ENCODE measurements at places on chromosomes 5 and 9.

GRCh38 chr5:15008476-15008875 lies 136.9 kb upstream of the ANKH start:
- no peak for DNase-seq

- no peak for DNase-seq
Measured at GRCh38 chr9:98575379-98576346, 133.1 kb downstream of the GABBR2 start.

GRCh38 chr5:173812811-173813550 lies 75.2 kb upstream of the CPEB4 start:
- DNase-seq: no peak

- DNase-seq: no peak
Measured at GRCh38 chr5:44536650-44537260, 147.5 kb upstream of the FGF10 start.

GRCh38 chr9:121743441-121744001 lies 92.1 kb downstream of the DAB2IP start:
- no peak for DNase-seq

GRCh38 chr9:131275332-131276093 lies 797 bp downstream of the FAM78A start:
- no peak for DNase-seq

- DNase-seq: no peak
Measured at GRCh38 chr5:59759600-59760351, 133.8 kb downstream of the PDE4D start.

DNA sequence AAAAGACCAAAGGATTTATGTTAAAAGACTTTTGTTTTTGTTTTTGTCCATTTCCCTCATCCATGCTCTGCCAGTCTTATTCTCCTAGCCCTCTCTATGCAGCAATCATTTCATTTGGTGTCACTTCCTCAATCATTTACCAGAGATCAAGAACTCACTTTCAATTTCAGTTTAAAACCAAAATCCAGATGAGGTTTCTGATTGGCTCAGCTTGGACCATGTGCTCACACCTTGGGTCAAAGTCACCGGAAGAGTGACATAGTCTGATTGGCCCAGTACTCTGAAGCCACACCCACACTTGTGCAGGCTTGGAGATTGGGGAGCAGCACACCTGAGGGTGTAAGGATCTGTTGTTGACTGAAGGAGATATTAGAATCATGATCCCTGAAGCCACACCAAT lies 79.6 kb downstream of the TLR4 start:
- DNase-seq: no peak

DNA sequence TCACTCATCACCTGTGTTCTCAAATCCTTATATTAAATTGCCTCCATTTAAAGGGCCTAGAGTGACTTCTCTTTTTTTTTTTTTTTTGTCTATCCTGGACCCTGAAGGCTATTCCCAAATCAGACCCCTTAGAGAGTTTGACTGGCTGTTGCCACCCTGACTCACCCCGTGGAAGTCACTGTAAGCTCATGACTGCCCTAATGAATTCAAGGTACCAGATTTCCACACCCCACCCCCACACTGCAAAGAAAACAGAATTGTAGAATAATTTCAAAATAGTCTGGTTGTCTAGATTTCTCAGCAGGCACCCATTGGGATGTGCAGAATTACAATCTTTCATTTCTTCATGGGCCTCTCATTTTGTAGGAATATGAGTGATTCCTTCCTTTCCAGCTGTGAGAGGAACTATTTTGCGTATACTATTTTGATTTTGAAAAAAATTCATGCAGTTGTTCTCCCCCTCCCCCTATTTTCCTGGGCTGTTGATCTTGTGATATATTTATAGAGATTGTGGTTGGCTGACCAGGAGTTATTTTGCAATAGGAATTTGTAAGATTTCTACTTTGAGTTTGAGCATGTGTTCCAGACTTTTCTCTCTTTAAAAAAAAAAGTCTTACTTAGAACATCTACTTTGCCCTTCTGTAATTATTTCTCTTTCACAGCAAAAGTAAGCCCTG lies 79.1 kb downstream of the ZNF618 start:
- no peak for DNase-seq

- DNase-seq: no peak
Measured at GRCh38 chr5:122435234-122435633, 123.2 kb downstream of the SNCAIP start.

DNA sequence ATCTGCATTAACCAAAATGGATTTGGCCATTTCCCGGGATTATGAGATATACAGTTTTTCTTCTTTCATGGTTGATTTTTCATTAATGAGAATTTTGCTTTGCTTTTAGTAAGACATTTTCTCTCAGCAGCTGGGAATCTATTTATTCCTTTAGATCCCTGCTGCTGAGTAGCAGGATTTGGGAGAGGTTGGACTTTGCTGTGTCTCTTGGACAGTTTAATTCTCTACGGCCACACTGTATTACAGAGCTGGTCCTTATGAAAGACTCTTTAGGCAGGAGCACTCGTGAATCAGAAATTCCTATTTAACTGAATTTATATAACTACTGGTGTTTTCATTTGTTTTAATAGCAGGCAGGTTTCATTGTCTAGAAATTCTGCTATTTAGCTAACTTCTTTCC lies 1.6 kb downstream of the UNC13B start:
- DNase-seq: no peak

DNA sequence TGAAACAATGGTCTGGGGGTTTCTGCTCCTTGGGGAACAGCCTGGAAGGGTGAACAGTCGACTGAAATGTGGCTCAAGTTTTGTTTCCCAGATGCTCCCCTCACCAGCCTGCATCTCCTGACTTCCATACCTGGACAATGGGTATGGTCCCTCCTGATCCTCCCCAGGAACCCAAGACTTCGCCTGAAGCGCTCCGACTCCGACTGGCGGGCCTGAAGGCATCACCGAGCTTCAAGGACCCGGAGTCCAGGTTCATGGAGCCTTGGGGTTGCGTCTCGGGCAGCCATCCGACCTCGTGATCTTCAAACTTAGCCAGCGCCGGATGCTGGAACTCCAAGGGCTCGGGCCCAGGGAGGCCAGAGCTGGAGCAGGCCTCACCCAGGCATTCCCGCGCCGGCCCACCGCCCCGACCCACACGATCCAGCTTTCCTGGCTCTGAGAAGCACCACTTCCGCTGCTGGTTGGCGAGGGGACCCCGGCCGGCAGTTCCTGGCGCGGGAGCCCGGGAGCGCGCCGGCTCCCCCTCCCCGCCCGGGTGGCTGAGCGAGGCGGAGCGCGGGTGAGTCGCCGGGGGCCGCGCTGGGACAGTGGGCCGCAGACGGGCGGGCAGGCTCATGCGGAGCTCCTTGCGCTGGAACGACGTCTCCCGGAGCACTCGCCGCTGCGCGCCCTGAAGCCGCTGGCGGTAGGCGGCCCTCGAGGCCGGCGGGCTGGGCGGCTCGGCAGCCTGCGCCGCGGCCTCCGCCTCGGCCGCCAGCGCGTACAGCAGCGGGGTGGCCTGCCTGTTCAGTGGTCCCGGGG lies 5.2 kb downstream of the SHROOM1 start:
- no peak for DNase-seq

DNA sequence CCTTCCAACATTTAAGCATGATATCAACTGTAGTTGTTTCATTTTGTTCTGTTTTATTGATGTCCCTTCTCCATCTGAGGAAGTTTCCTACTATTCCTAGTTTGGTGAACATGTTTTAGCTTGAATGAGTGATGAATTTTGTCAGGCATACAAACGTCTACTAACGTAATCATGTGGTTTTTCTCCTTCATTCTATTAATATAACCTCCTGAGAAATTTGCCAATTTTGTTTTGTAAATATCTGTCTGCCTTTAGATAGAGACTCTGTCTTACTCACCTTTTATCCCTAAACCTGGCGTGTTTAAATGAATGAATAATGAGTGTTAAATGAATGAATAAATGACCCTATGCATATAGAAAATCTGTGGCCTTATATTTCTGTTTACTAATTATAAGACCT lies 26.5 kb upstream of the NREP start:
- DNase-seq: no peak

DNA sequence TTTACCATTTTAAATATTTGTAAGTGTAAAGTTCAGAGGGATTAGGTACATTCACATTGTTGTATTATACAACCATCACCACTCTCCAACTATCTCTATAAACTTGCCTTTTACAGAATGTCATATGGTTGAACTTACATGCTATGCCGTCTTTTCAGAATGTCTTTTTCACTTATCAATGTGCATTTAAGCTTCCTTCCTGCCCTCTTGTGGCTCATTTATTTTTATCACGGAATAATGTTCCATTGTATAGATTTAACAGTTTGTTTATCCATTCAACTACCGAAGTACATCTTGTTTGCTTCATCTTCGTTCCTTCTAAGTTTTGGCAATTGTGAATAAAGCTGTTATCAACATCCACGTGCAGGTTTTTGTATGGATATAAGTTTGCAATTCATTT lies 133.3 kb upstream of the C6 start:
- DNase-seq: no peak

DNA sequence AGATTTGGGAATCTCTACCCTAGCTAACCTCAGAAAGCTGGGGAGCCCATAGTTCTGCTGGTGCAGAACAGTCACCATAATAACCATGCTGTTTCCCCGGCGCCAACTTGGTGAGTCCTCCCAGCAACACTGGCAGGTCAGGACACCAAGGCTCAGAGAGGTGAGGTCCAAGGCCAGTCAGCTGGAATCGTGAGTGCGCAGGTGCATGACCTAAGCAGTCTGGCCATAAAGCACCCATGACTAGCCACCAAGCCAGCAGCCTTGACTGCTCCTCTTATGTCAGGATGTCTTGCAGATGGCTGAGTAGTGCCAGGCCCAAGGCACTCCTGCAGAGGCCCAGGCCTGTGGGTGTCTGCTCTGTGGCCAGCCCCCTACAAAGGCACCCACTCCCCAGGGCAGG lies 2.6 kb downstream of the RNF44 start:
- DNase-seq: no peak

GRCh38 chr9:104950838-104951237 lies 22.9 kb upstream of the ABCA1 start:
- no peak for DNase-seq

DNA sequence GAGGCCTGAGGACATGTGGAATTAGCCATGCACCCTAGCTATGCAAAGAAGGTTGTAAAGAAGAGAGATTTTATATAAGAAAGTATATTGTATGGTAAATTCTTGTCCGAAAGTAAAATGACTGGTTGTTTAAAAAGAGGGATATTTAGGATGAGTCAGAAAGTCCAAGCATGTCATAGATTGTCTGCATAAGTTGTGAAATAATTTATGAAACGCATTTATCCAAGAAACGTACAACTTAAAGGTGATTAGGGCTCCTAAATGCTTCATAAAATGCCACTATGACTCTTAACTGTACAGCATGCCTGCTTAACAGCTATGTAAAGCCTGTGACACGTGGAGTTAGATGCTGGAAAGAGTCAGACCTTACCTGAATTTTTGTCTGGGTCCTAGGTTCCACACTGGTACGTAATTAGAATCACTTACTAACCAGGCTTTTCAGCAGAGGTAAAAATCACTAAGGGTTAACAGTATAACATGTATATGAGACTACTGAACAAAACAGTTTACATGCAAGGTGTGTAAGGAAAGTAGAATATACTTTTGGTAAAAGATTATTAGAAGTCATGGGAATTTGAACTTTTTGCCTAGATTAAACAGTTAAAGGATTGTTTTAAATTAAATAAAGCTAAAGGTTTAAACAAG lies 37.0 kb upstream of the ARL15 start:
- no peak for DNase-seq

DNA sequence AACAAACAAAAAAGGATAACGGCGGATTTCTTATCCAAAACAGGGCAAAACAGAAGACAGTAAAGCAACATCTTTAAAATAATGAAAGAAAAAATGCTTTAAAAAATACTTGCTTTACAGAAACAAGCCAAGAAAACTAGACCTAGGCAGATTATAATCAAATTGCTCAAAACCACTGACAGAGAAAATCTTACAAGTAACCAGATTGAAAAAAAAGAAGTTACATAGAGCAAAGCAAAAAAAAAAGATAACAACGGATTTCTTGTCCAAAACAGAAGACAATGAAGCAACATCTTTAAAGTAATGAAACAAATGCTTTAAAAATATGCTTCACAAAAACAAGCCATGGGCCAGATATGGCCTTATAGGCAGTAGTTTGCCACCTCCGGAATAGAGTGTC lies 51.1 kb downstream of the RICTOR start:
- DNase-seq: no peak

GRCh38 chr5:42676362-42676761 lies 80.3 kb upstream of the CCDC152 start:
- DNase-seq: no peak

DNA sequence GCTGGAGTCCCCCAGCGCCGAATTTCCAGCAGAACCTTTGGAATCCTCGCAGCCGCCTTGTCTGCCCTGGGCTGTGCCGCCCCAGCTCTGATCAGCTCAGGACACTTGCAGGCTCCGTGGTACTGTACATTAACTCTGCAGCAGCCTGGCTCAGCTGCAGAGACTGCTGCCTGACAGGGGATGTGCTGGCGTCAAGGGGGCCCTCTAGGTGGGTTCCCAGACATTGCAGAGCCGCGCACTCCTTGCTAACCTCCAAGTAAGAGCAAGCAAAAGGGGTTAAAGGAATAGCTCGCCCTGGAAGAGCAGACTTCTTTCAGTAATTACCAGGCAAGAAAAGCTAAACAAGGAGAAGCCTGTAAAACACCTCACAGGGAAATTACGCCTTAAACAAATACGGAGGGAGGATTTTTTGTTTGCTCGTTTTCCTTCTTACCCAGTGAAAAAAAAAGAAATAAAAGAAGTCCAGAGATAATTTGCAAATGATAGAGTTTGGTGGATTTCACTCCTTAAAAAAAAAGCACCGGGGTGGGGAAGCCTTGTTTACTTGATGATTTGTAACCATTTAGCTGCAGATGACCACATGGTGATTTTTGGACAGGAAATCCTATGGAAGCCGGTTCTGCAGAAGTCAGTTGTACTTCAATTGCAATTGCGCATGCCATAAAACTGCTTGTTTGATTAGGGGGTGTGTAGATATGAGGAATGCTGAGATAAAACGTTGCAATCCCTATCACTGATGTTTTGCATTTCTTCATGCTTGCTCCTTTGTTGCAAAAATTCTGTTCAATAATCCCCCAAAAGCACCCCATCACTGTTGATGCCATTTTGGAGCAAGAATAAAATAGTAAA lies 305.8 kb downstream of the PDE4D start:
- no peak for DNase-seq

GRCh38 chr5:138875946-138876345 lies 811 bp upstream of the LRRTM2 start:
- DNase-seq: no peak

DNA sequence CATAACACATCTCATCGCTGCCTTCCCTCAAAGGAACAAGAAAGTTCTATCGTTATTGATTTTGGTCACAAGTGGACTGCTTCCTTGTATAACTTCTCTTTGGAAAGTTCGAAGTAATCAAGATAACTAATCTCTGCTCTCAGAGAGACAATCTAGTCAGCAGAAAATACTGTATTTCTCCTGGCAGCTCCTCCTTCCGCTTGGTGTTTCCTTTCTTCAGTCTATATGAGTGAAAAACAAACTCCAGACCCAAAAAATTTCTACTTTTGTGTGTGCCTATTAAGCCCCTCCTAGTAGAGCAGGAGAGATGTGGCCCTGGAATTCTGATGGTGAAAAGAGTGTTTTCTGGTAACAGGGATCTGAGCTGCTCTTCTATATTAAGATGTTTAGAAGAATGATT lies 24.5 kb downstream of the OSTF1 start:
- no peak for DNase-seq

Data from cortex of kidney (tissue), 1 donor.